C1 segment of cervical spinal cord (tissue), 14 donors: ENCODE measurements at places on chromosomes 7 and 10.

DNA sequence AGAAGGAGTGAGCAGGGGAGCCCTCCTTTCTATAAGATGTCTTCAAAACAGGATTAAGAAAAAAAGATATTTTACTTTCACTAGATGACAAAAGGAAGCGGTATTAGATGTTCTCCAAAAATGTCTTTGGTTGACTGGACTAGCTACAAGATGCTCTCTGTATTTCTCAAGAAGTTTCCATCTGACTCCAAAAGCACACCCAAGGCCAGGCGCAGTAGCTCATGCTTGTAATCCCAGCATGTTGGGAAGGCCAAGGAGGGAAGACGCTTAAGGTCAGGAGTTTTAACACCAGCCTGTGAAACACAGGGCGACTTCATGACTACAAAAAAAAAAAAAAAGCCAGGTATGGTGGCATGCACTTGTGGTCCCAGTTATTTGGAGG lies 84.5 kb downstream of the PIP4K2A start:
- DNase-seq, result no peak

- no peak for DNase-seq
Measured at GRCh38 chr10:112996462-112996861, 46.4 kb downstream of the TCF7L2 start.

DNA sequence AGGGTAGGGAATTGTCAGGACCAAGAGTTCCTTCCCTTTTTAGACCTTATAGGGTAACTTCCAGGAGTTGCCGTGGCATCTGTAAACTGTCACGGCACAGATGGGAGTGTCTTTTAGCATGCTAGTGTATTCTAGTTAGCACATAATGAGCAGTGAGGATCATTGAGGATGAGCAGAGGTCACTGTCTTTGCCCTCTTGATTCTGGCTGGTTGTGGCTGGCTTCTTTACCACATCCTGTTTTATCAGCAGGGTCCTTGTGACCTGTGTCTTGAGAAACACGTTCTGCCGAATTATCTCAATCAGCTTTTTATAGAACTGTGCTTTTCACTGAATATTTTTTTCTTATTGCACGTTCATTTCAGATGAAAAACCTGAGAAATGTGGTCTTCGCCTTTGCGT lies 41.5 kb downstream of the MINPP1 start:
- no peak for DNase-seq

- no peak for DNase-seq
Measured at GRCh38 chr7:152851326-152851725, 91.8 kb downstream of the ACTR3B start.

DNA sequence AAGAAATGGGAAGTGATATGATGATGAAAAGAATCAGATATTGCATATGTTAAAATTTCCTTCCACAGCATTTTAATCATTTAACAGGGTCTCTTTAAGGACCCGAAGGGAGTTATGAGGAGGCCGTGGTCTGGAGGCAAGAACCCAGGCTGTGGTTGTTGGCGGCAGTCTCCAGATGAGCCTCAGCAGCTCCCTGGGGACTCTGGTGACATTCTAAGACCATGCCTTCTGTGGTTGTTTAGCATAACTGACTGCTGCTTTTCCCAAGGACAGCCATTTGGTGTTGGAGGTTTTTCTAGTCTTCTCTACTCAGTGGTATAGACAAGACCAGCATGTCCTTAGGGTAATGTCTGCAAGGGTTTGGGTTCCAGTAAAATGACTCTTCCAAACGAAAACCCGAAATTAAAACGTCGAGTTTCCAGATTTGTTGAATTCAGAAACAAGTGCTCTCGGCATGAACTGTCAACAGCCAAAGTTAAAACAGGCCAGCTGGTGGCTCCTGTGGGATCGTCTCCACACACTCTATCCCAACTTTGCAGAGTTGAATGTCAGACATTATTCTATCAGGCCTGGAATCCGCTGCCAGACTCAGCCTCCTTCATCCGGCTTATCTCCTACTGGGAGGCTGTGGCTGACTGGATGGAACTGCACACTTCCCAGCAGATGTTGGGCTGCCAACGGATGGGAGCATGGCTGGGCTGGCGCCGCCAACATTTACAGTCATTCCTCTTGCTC lies 183.1 kb downstream of the TAX1BP1 start:
- DNase-seq, result no peak

GRCh38 chr7:7808626-7809025 lies 90.2 kb upstream of the RPA3 start:
- DNase-seq, result no peak

DNA sequence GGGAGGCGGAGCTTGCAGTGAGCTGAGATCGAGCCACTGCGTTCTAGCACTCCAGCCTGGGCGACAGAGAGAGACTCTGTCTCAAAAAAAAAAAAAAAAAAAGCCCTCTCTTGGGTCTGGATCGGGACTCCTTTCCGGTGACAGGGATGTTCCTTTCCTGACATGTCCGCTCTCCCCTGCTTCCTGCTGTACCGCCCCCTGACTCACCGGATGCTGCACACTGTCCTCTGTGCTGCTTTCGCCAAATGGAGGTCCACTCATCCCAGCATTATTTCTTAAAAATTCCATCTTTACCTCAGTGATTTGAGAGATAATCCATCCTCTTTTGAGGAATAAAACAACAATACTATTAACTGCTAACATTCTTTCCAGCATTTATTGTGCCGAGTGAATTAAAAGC lies 113.8 kb upstream of the EEPD1 start:
- no peak for DNase-seq

DNA sequence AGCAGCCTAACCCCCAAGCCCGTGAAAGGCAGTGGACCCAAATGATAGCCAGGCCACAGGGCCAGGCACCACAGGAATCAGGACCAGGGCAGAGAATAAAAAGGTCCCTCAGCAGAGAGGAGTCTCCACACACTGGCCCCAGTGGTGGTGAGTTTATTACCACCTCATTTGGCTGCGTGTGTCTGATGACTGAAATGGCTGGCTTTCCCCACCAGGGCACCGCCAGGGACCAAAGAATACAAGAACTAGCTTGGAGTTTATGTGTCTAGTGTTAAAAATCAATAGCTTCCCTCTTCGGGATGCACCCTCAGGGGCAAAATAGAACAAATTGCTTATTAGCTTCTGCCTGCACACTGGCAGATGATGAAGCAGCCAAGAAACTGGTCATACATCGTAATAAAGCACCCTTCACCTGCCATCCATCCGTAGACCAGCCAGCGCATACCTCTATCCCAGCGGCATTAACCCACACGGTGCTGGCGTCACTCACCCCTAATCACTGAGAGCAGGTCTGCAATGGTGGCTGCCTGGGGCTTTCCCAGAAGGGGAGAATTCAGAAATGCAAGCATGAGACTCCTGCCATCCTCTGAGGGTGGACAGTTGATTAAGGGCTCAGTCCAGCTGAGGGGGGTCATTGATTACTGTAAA lies 223.7 kb upstream of the ZMIZ1 start:
- no peak for DNase-seq
